ENCODE measurements at places on chromosomes 6 and 20.

DNA sequence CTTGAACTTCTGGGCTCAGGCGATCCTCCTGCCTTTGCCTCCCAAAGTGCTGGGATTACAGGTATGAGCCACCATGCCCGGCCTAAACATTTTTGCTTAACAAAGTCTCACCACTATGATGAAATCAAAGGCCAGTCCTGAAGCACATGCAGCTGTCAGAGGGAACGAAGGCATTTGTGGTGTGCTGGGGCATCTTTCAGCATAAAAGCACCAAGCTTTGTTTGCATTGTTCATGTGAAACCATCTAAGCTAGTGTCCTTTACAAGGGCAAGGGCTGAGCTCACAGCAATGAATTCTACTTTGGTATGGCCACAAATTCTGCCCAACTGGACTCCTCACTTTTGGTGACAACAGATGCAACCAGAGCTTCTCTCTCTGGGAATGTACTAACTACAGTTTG lies 66.8 kb downstream of the ZFP64 start:
- no peak for DNase-seq

DNA sequence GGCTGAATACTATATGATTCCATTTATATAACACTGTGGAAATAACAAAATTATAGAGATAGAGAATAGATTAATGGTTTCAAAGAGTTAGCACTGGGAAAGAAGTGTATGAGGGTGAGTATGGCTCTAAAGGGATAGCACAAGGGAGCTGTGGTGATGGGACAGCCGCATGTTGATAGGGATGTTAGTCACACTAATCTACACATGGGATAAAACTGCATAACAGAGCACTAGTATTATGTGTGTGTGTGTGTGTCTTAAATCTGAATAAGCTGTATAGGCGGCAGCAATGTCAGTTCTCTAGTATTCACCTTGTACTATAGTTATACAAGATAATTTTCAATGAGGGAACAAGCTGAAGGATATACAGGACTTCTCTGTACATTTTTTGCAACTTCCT lies 5.8 kb downstream of the CGA start:
- no peak for DNase-seq

- no peak for DNase-seq
Measured at GRCh38 chr6:44906761-44907160, 421.4 kb upstream of the RUNX2 start.

- DNase-seq = no peak
Measured at GRCh38 chr20:5127859-5128424, 1.1 kb downstream of the CDS2 start.

DNA sequence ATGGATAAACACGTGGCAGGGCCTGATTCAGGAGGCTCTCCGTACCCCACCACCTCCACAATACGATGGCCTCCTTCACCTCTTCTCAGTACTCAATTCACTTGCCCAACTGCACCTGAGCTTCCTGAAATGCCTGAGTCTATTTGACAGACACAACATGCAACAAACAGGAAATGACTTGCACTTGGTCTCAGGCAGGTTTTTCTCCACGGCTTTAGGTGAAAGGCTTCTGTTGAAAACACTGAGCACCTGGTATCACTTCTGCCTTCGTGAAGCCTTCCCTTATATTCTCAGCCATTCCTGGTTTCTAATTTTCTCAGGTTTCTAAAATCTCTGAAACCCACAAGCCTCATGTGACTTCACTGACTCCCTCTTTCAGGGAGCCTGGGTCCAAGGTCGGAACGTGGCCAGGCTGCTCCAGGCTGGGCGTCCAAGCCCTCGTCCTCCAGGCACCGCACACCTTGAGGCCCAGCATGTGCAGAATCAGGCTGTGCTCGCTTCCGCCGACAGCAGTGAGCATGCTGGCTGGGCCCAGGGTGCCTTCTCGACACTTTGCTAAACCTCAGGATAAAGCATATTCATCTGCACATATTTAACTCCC lies 34.7 kb downstream of the TAF4 start:
- DNase-seq = no peak

DNA sequence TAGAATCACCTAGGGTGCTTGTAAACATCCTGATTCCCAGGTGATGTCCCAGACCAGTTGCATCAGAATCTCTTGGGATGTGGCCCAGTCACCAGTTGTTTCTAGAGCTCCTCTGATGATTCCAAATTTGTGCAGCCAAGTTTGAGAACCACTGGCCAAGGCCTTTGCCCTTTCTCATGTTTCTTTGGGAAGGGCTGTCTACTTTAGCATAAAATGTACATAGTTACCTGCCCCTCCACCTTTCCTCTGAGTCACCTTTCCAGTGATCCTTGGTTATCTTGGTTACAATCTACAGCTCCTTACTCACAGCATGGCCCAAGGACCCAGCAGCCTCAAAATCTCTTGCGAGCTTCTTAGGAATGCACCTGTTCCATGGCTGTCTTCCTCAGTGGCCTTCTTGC lies 266.4 kb upstream of the PRND start:
- DNase-seq = no peak

GRCh38 chr6:43246301-43247113 lies 3.2 kb downstream of the TTBK1 start:
- peak; percentile 86 for DNase-seq

DNA sequence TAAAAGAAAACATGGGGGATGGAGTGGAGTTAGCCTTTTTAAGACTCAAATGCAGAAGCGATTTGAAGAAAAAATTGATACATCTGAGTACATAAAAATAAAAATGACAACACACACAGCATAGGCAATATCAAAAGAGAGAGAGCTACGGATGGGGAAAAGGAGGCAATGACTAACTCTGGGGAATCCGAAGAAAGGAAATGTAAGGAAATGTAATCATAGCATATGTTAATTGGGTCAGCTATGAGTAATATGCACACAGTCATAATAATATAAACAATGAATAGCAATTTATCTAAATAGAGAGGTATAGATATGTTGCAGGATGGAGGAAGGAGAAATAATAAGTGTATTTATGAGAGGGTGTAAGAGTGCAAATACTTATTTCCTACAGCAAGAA lies 83.4 kb downstream of the NOL4L start:
- DNase-seq = no peak

GRCh38 chr6:113565306-113565705 lies 291.8 kb upstream of the MARCKS start:
- DNase-seq = no peak

GRCh38 chr6:83097204-83097603 lies 29.7 kb downstream of the DOP1A start:
- no peak for DNase-seq

GRCh38 chr6:10395704-10396546 lies 18.9 kb downstream of the TFAP2A start:
- DNase-seq = no peak

DNA sequence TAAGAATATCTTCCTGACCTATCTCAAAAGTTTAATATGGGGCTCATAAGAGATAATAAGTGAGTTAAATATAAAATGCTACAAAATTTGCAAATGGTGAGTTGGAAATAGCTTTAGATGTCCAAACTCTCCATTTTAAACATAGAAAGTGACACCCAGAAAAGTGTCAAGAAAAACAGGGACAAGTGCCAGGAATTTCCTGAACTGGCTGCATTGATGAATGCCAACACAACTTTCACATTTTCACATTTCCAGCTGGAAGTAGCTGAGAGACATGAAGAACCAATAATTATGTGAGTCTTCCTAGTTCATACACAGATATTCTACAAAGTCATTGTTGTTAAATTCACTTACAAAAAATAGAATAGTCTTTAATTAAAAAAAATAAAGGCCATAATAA lies 38.6 kb upstream of the B3GAT2 start:
- DNase-seq = no peak

- DNase-seq = no peak
Measured at GRCh38 chr6:142725024-142725770, 219.8 kb downstream of the HIVEP2 start.

DNA sequence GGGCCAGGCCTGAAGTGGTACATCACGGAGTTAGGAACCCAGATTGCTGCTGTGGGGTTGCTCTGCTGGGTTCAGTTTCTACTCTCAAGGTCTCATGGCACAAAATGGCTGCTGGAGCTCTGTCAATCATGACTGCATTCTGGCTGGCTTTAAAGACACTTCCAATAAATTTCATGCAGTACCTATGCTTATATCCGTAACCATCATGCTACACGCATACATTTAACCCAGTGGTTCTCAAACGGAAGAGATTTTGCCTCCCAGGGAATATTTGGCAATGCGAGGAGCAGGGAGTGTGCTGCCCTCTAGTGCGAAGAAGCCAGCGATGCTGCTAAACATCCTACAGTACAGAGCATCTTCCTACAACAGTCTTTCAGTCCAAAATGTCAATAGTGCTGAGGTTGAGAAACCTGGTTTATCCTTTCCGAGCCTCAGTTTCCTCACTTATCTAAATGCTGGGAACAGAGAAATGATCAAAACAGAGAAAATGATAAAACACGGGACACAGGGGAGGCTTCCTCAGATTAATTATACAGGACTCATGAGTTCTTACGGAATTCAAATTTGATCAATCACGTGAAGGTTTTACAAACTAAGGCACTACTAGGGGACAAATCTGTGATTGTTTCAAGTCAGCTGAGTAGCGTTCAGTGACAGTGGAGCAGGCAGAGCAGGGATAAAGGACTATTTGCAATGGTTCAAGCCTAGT lies 9.6 kb upstream of the SLC2A10 start:
- peak; percentile 14 for DNase-seq

- no peak for DNase-seq
Measured at GRCh38 chr6:1757131-1757530, 147.4 kb downstream of the FOXC1 start.

GRCh38 chr20:38112930-38113294 lies 52.2 kb downstream of the TGM2 start:
- no peak for DNase-seq

DNA sequence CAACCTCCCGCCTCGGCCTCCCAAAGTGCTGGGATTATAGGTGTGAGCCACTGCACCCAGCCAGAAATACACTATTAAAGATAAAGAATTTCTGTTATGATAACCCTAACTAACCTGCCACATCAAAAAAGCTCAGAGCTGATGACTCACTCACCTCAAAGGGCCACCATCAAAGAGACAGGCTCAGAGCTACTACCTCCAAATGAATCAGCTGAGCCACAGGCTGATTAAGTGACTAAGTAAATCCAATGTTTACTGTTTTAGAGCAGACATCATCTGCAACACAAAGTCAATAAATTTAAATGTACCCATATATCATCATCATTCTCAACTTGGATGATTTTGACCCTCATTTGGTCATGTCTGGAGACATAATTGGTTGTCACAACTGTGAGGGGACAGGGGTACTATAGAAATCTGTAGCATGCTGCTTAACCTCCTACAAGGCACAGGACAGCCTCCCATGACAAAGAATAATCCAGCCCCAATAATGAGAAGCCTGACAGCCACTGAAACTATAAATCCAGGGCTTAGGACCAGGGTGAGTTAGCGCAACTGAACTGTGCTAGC lies 106.5 kb downstream of the ATP9A start:
- DNase-seq = no peak

DNA sequence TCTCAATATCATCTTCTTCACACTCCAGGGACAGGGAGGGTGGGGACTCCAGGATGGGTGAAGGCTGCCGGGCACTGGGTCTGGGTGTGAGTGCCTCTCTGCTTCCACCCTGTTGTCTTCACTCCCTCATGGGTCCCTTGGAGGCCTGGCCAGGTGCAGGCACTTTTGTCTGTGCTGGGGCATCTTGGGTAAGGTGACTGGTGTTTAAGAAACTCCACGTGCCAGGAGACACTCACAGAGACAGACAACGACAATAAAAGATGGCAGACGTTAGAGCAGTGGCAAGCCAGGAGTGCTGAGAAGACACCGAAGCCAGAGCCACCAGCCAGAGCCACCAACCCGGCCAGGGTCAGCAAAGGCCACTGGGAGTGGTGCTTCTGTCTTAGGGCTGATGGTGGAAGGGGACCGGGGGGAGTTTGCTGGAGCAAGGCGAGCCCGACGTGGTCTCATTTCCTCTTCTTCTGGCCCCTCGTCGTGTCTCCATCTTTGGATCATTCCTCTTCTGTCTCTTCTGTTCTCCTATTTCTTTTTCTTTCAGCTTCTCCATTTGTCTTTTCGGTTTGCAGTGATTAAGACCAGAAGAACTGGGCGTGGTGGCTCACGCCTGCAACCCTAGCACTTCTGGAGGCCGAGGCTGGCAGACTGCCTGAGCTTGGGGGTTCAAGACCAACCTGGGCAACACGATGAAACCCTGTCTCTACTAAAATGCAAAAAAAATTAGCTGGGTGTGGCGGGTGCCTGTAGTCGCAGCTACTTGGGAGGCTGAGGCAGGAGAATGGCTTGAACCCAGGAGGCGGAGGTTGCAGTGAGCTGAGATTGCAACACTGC lies 90.8 kb downstream of the RAMACL start:
- no peak for DNase-seq

Data from ACHN (cell line).